WTC11 (cell line): ENCODE measurements at places on chromosomes 1 and 21. TPM values are rescaled to one million over a fixed set of nuclear protein-coding genes. Genes with fewer than 3 reads are reported as not detected.
A peak's percentile ranks its signal among the peaks of the same experiment; 100 is the strongest.

DNA sequence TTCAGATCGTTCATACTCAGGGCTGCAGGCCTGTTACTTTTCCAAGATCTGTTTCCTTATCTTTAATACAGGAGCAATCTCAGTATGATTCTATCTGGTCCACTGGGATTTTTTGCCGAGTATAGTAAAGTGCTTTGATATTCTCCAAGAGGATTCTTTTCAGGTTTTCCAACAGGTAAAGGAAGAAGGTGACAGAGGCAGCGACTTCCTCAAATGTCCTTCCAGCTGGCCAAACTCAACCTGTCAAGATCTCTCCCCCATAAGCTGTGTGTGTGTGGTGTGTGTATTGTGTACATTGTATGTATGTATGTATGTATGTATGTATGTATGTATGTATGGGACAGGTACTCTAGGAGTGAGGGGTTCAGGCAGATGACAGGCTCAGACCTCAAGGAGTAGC is 1.1 kb downstream of the AKR1A1 start:
- peaks cover 29% of the 10 kb centered on the region for H3K36me3 ChIP-seq
- peak overlapping the region; percentile 92 for H3K4me3 ChIP-seq
- DNase-seq, result no peak

DNA sequence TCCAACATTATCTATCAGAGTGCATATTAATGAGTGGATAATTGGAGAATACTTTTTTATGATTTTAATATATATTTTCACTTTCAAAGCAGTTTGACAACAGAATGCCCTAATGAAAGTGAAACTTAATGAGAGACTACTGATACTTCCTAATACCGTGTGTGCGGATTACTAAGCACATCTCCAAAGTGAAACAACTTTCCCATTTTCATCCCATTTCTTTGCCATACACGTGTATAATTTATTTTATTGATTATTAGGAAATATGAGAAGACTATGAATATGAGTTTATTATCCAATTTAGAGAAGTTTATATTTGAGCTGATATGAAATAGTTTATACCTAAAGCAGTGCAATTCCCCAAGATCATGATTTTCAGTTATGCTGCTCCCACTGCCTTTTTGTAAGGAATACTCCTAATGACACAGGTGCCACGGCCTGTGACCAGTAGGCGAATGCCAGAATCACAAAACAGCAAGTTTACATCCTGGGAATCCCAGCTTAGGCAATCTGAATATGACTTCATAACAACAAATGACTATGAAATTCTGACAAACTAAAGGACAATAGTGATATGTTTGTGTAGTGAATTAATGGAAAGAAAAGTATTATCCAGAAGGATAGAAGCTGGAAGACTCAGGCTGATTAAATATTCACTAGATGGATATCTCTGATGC is 202.9 kb downstream of the NCAM2 start:
- no peak for DNase-seq
- H3K4me1 ChIP-seq, result no peaks in the 10 kb centered on the region
- no peak overlapping the region for H3K27ac ChIP-seq

DNA sequence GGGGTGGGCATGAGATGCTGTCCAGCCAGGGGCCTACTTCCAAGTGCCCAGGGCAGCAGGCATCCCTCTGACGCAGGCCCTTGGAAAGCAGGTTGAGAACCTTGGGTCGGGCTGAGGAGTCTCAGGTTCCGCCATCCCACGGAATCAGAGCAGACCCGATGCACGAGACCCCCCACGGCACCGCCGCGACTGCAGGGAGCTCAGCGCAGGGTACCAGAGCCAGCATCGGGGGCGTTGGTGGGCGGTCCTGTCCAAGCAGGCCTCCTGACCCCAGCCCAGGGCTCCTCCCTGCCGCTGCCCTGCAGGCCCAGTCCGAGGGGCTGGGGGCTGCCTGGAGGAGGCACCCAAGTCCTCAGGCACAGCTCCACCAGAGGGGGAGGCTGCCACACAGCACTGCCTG is 177.2 kb downstream of the PRDM16 start:
- H3K27ac ChIP-seq, result no peak overlapping the region
- peaks cover 15% of the 10 kb centered on the region for H3K4me1 ChIP-seq
- H3K27me3 ChIP-seq, result peaks cover 20% of the 10 kb centered on the region
- H3K36me3 ChIP-seq, result no peaks in the 10 kb centered on the region

- no peak overlapping the region for H3K27ac ChIP-seq
- H3K4me3 ChIP-seq, result no peak overlapping the region
- DNase-seq, result no peak
These were observed 186.4 kb downstream of the ZBTB18 start for GRCh38 chr1:244237445-244237844.

DNA sequence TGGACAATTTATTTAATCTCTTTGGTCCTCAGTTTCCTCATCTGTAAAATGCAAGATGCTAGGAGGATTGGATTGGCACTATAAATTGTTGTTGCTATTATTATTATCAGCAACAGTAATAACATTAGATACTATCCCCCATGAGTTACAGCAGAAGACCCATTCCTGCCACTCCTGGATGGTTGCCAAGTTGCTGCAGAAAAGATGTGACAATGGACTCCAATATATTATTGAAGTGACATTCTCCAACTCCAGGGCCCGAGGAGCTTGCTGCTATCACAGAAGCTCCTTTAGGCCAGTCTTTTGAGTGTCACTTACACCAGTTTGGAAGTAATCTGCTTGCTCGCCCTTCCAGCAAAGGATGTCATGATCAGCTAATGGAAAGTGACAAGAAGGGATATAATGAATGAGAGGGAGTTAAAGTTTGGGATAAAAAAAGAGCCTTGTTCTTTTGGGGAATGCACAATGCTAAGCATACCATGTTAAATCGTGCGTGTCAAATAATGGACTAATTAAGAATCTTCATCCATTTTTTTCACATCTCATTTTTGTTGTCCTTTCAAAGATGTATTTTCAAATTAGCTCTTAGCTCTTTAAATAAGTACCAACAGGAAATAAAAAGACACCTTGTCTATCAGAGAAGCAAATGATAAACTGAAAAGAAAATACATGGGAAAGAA is 19.5 kb upstream of the PROX1 start:
- H3K27me3 ChIP-seq, result peaks cover 4% of the 10 kb centered on the region; the same call in 1 of the 2 replicates
- no peak overlapping the region for H3K4me3 ChIP-seq
- no peaks in the 10 kb centered on the region for H3K4me1 ChIP-seq
- no peak overlapping the region for H3K27ac ChIP-seq
- DNase-seq, result no peak

Gene GPR37L1
- 0.07 to 0.16 TPM (median 0.09 TPM) in 3 replicates for total RNA-seq

Gene FNDC5
- 1.2 to 1.6 TPM (median 1.4 TPM) in 3 replicates for total RNA-seq

DNA sequence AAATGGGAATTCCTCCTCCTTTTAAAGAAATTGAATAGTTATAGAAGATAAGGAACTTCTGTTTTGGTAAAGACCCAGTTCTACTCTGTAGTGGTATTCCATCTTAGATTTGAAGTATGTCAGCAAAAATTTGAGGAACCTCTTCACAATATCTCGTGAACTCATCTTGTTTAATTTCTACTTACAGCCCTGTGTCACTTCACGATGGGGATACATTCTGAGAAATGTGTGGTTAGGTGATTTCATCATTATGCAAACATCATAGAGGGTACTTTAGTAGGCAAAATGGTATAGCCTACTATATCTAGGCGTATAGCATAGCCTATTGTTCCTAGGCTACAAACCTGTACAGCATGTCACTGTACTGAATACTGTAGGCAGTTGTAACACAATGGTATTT is 36.0 kb downstream of the ALG6 start:
- H3K27me3 ChIP-seq, result no peaks in the 10 kb centered on the region
- H3K4me3 ChIP-seq, result no peak overlapping the region
- H3K36me3 ChIP-seq, result peaks cover 10% of the 10 kb centered on the region
- DNase-seq, result no peak

DNA sequence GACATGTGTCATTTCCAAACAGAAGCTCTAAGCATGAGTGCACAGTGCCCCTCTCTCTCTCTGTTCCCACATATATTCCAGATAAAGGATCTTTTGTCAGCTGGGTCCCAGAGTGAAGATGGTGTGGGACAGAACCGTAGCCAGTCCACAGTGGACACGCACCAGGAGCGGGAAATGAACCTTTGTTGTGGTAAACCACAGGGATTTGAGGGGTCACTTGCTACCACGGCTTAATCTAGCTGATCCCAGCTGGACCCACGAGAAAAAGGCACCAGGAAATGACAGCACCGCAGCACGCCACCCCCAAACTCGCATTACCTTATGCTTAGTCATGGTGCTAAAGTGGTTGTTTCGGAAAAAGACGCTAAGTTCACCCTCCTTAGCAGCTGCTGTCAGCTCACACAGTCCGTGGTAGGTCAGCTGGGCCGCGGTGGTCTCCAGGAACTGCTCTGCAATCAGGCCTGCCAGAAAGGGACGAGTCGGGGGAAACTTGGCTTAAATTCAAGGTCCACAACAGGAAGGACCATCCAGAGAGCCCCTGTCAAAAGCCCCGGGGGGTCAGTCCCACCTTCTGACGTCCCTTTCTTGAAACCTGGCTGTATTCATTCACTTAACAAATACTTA is 7.5 kb downstream of the MINDY1 start:
- no peak overlapping the region for H3K27ac ChIP-seq
- no peak overlapping the region for H3K4me3 ChIP-seq
- peaks cover 6% of the 10 kb centered on the region; the same call in 1 of the 2 replicates for H3K4me1 ChIP-seq
- H3K27me3 ChIP-seq, result no peaks in the 10 kb centered on the region

Gene AGMAT
- 4.9 to 5.6 TPM (median 5.5 TPM) in 3 replicates for total RNA-seq

DNA sequence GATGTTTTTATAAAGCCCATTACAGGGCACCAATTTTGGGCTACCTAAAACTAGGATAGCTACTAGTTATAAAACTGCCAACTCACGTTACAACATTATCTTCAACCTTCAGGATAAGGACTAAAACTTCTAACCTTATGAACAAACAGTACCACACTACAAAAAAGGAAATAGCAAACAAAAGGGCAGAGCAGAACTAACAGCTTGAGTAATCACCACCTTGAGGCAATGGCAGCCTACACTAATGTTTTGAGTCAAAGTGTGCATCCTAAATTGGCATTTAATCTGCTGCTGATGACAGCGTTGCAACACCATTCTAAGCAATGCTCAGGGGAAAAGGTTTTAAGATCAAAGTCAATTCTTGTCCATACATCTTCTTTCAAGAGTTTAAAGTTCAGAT is 27.2 kb downstream of the PTP4A2 start:
- no peak for DNase-seq
- H3K4me1 ChIP-seq, result no peaks in the 10 kb centered on the region
- no peak overlapping the region for H3K4me3 ChIP-seq
- no peaks in the 10 kb centered on the region for H3K27me3 ChIP-seq

Gene HAX1
- total RNA-seq, result 63.4 to 69.2 TPM (median 65.8 TPM) in 3 replicates

Gene ARHGEF10L
- 32.4 to 34.6 TPM (median 34.4 TPM) in 3 replicates for total RNA-seq

DNA sequence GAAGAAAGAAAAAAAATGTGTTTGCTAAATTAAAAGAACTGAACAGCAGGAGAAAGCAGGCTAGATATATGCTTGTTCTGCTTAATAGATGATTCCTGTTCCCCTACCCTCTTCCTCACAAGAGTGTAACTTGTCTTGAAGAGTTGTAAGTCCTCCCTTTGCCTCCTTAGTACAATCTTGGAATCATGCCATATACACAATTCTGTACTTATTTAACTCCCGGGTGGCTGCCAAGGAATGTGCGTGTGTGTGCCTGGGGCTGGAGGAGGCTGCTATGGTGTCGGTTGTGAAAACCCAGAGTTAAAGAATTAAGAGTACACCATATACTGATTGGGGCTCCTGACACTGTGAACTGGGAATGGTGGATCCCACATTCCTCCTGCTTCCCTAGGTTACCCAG is 194.2 kb downstream of the SIPA1L2 start:
- no peak for DNase-seq
- H3K27ac ChIP-seq, result no peak overlapping the region
- H3K27me3 ChIP-seq, result no peaks in the 10 kb centered on the region
- peaks cover 14% of the 10 kb centered on the region for H3K4me1 ChIP-seq
- peaks cover 3% of the 10 kb centered on the region; the same call in 1 of the 2 replicates for H3K36me3 ChIP-seq
- no peak overlapping the region for H3K4me3 ChIP-seq

DNA sequence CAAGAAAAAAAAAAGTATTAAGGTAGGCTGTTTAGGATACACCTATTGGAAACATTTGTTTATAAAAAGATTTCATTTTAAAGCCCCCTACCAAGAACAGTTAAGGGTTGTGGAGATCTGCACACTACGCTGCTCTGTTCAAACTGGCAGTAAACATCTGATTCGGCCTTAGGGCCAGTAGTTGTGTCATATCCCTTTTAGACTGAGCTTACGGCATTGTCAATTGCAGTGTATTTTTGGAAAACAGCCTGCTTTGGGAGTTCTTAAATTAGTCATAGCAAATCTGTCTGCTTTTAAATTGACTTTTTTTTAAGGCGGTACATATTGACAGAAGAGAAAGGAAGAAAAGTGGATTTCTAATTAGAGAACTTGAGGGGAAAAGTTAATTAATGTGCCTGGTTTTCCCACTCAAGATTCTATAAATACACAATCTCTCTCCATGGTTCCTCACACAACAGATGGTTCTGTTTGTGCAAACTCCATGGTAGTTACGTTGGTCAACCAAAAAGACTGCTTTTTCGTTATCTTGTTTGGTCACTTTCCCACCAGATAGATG is 1.7 kb upstream of the ELK4 start:
- no peak for DNase-seq
- H3K27me3 ChIP-seq, result no peaks in the 10 kb centered on the region
- H3K4me3 ChIP-seq, result no peak overlapping the region
- H3K4me1 ChIP-seq, result peaks cover 21% of the 10 kb centered on the region
- H3K36me3 ChIP-seq, result no peaks in the 10 kb centered on the region

Gene FCN3
- total RNA-seq, result 0.98 to 1.6 TPM (median 1.3 TPM) in 3 replicates

DNA sequence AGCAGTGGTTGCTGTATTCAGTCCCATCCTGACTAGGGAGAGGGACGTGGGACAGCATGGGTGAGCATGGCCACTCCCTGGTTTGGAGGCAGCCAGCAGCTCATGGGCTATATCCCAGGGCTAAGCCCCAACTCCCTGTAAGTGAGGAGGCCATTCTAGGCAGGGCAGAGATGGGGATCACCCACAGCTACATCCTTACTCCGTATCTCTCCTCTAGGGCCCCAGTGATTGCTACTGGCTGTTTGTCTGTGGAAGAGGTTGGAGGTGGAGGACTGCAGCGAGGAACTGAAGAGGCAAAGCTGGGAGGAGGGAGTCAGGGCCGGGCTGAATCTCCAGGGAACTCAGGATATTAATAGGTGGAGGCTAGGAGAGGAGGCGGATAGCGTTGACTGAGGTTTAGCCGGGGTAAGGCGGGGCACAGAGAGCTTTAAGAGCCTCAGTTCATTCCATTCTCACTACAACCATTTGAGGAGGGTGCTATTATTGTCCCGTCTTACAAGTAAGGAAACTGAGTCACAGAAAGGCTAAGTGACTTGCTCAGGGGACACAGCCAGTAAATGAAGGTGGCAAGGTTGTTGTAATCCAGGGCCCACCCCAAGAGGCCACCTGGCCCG is 6.8 kb downstream of the OLIG2 start:
- H3K4me3 ChIP-seq, result no peak overlapping the region
- H3K27ac ChIP-seq, result no peak overlapping the region
- H3K36me3 ChIP-seq, result no peaks in the 10 kb centered on the region
- no peak for DNase-seq
- peaks cover 100% of the 10 kb centered on the region for H3K27me3 ChIP-seq
- peaks cover 58% of the 10 kb centered on the region for H3K4me1 ChIP-seq
